ENCODE measurements at places on chromosomes 1 and 21.

GRCh38 chr1:20325844-20326420 lies 35.3 kb downstream of the VWA5B1 start:
- DNase-seq: no peak

DNA sequence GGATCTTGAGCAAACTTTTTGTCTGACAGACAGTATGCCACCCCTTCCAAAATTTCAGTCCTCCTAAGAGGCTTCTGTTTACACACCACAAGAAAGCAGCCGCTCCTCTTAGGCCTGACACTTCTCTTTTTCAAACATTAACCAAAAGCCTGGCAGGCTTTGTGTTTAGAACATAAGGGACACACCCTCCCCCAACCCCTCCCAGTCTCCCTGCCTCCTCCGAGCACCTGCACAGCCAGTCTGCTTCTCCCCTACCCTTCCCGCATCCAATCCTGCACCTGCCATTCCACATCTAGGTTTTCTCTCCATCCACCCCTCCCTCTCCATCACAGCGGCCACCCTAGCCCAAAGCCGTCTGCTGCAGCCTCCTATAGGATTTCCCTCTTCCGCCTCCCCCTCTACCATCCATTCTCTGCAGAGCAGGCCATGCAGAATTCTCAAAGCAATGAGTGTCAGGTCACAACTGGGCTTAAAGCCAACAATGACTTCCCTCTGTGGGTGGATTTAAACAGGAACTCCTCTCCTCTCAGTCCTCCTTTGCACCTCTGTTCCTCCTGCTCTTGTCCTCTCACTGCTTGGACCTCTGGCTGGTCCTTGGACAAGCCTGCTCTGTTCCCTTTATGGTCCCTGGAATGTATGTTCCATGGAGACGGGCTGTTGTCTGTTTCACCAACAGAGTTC lies 478.2 kb downstream of the NPHP4 start:
- peak; percentile 37 for DNase-seq

DNA sequence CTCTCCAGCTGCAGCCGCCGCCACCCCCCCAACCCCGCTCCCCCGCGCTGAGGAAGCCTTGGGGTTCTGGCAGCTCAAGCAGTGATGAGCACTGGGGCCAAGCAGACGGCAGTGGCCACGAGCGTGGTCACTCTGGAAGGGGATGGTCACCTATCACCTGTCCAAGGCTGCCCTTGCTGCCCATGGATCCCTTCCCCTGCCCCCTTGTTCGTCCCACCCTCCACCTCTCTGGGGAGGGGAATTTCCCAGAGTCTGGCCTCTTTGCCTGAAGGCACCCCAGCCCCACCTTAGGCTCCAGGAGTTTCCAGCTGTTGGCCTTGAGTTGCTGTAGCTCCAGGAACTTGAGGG lies 7.2 kb upstream of the SMIM12 start:
- DNase-seq: no peak

GRCh38 chr1:22363403-22364325 lies 88.0 kb upstream of the ZBTB40 start:
- DNase-seq: no peak

DNA sequence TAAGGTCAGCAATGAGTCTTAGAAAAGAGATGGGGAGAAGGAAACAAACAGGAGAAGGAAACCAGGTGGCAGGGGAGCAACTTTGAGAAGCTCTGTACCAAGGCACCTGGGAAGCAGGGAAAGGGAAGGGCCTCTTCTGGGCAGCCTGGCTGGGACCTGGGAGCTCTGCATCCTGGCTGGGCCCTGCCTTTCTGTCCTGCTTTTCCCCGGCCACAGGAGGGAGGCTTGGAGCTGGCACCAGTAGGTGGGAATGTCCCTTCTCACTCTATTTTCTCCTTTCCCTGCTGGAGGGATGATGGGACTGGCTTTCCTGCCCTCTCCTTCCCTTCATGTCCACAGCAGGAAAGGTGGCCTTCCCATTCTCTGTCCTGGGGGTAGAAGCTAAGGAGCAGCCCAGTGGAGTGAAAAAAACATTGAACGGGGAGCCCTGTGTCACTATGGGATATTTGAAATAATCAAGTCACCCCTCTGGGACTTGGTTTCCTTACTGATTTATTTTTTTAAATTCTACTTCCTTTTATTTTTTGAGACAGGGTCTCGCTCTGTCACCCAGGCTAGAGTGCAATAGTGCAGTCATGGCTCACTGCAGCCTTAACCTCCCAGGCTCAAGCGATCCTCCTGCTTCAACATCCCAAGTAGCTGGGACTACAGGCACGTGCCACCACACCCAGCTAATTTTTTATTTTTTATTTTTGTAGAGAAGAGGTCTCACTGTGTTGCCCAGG lies 5.1 kb upstream of the NES start:
- DNase-seq: no peak

GRCh38 chr1:245622332-245623014 lies 467.7 kb downstream of the KIF26B start:
- DNase-seq: no peak

DNA sequence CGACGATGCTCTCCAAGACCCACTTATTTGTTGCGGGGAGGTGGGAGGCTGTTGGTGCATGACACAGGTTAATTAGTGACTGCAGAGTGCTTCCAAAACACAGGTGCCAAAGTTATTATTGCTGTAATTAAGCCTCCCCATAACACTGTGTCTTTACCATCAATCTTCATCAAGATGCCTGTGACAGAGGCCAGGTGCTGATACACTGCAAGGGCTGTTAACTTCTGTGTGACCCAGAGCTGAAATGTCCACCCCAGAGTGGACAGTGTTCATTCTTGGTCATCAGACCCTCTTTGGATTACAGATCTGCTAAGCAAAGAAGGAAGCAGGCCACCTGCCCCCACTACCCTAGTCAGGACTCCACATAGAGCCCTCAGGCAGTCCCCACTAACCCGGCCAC lies 55.5 kb downstream of the CAPN8 start:
- peak; percentile 81 for DNase-seq

GRCh38 chr1:224170748-224171478 lies 12.1 kb upstream of the DEGS1 start:
- no peak for DNase-seq

Measured in NCI-H1417 treated with DMSO at 0.1 percent for 48 hours (cell line).